ENCODE measurements at places on chromosomes 12 and 14.

DNA sequence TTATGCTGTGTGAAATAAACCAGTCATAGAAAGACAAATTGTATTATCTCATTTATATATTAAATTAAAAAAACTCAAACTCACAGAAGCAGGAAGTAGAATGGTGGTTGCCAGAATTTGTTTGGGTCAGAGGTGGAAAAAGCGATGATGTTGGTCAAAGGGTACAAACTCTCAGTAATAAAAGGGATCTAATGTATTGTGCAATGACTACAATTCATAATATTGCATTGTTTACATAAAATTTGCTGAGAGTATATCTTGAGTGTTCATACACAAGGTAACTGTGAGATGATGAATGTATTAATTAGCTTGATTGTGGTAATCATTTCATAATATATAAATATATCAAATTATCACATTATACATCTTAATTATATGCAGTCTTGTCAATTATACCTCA, 56.7 kb downstream of the FOXG1 start:
- no peak for DNase-seq

- DNase-seq: no peak
Observed at GRCh38 chr12:104218935-104219334, 3.4 kb downstream of the TXNRD1 start.

- no peak for DNase-seq
Observed at GRCh38 chr12:43544703-43545102, 7.3 kb downstream of the ADAMTS20 start.

GRCh38 chr12:14741153-14741552, 44.8 kb upstream of the GUCY2C start:
- DNase-seq: no peak

DNA sequence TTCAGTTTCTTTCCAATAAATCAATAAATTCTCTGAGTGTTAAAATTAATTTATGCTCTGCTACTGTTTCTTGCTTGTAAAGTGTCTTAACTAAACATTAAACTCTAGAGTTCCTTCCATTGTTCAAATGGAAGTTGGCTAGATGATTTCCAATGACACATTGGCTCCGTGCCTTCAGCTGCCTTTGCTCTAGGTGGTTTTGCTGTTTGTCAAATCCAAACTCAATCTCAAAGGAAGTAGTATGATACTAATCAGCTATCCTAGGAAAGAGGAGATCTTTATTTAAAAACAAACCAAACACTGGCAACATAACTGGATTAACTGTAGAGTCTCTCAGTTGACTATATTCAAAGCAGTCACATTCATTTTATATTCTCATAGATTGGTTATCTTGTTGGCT, 356.4 kb downstream of the FOXG1 start:
- DNase-seq: no peak

GRCh38 chr14:55370883-55371455, 40.7 kb downstream of the ATG14 start:
- DNase-seq: no peak

GRCh38 chr14:22781301-22781991, 15.0 kb downstream of the OXA1L start:
- DNase-seq: no peak

DNA sequence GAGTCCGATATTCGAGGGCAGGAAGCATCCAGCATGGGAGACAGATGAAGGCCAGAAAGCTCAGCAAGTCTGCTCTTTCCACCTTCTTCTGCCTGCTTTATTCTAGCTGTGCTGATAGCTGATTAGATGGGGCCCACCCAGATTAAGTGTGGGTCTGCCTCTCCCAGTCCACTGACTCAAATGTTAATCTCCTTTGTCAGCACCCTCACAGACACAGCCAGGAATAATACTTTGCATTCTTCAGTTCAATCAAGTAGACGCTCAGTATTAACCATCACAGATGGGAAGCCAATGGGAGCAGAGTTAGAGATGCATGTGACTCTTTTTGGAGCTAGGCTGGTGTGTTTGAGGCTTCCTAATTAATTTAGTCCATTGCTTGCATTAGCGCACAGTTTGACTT, 17.0 kb downstream of the C12orf75 start:
- DNase-seq: no peak

DNA sequence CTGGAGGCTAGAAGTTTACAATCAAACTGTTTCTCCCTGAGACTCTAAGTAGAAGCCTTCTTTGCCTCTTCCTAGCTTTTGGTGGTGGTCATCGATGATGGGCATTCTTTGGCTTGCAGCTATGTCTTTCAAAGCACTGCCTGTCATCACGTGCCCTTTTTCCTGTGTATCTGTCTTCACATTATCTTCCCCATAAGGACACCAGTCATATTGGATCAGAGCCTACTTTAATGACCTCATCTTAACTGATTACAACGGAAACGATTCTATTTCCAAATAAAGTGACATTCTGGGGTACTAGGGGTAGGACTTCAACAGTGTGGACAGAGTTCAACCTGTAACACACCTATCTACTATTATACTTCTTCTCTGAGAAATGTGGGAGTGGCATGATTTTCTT, 31.1 kb upstream of the IFNG-AS1 start:
- DNase-seq: no peak

DNA sequence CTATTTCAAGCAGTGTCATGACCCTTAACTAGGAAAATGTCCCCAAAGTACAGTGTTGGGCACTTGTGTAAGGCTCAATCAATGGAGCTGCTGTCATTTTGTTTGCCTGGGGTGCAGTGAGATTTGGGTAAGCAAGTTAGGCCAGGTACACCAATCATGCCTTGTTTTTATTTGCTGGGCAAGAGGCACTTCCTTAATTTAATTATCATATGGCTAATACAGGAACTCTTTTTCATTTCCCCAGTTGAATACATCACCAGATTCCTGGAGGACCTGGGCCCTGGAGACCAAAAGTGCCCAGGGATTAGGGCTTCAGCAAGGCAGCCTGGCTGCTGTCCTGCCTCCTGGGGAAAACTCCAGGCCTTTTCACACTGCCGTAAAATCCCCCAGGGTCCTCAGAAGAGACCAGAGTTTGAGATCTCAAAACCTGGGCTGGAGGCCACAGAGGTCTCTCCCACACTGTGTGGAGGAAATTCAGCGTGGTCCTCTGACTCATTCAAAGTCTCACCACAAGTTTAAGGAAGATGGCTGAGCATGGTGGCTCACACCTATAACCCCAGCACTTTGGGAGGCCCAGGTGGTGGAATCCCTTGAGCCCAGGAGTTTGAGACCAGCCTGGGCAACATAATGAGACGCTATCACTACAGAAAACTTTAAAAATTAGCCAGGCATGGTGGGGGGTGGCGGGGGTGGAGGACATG, 28.4 kb upstream of the FOXN3 start:
- no peak for DNase-seq

- DNase-seq: no peak
Observed at GRCh38 chr12:90090929-90091651, 382.5 kb upstream of the ATP2B1 start.

DNA sequence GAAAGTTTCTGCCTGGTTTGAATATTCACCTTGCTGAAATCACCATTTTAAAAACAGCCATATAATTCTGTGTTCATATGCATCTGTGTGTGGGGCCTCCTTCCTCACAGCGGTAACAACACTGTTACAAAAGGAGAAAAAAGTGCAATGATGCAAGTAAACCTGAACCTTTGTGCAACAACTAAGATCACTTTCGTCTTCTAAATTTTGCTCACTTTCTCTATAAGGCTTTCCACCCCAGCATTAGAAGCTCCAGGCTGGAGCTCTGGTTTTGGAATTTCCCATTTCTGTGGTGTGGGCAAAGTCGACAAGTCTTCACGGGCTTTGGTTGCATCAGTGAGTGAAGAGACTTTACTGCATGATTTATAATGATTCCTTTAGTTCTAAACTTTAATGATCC, 18.4 kb downstream of the FGD6 start:
- DNase-seq: no peak

DNA sequence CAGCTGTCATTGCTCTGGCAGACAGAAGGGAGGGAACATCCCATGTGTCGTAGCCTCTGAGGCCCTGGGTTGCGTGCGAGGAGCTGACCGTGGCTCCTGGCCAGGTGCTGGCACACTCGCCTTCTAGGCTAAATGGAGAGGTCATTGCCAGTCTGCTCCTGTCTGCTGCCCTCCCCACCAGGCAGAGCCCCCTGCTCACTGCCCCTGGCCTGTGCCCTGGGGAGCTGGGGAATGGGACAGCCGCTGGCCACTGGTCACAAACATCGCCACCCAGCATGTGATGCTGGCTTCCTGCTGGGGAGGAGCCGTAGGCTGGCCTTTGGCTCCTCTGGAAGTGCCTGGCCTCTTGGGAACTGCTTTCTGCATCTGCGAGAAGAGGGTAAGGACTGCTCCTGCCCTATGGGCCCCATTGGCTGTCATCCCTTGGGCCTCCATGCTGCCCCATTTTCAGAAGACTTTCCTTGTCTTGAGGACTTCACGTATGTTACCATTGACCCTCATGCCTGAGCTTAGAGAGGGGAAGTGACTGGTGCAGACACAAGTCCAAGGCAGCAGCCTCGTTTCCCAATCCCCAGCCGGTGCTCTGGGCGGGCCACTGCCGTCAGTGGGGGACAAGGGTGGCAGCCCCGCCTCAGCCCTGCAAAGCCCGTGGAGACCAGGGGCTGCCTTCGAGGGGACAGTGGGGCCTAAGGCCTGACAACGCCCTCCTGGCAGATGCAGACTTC, 2.0 kb upstream of the TNFAIP2 start:
- no peak for DNase-seq

GRCh38 chr12:56315622-56316473, at the start of gene CNPY2:
CNPY2 (minus strand) TSS chr12:56315988; CDS start chr12:56315217, 771 bp downstream.
- peak; percentile 96 for DNase-seq

DNA sequence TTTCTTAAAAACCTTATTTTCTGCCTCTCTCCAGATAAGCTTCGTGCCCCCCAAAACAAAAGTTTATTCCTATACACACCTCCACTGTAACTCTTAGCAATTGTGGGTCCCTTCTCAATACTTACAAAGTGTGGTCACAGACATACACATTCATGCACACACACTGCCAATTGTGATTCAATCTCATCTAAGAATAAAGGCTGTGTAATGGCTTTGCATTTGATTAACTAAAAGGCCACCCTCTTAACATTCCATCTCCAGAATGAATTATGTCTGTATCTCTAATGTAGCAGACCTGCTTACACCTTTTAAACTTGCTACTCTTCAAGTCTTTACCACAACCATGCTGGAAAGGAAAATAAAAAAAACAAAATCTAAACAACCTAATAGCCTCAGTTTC, 49.5 kb downstream of the MYF5 start:
- DNase-seq: no peak

DNA sequence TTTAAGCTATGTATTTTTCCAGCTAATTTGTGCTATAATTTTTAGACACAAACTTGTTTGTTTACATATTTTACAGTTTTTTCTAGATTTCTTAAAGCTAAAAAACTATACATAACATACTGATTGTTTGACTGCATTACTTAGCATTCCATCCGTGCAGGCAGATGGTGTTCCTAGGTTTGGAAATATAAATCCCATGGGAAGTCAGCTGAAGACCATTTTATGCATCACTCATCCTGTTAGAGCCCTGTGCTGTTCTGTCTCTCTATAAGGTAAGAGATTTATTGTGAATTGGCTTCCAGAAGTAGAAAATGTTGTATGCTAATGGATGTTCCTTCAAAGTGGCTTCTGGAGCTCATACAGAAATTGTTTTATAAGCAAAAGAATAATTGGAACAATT, 31.1 kb downstream of the RMST start:
- DNase-seq: no peak

GRCh38 chr12:115213538-115214016, 529.6 kb upstream of the TBX3 start:
- DNase-seq: no peak

GRCh38 chr14:60656686-60657455, 7.6 kb upstream of the SIX1 start:
- DNase-seq: no peak

DNA sequence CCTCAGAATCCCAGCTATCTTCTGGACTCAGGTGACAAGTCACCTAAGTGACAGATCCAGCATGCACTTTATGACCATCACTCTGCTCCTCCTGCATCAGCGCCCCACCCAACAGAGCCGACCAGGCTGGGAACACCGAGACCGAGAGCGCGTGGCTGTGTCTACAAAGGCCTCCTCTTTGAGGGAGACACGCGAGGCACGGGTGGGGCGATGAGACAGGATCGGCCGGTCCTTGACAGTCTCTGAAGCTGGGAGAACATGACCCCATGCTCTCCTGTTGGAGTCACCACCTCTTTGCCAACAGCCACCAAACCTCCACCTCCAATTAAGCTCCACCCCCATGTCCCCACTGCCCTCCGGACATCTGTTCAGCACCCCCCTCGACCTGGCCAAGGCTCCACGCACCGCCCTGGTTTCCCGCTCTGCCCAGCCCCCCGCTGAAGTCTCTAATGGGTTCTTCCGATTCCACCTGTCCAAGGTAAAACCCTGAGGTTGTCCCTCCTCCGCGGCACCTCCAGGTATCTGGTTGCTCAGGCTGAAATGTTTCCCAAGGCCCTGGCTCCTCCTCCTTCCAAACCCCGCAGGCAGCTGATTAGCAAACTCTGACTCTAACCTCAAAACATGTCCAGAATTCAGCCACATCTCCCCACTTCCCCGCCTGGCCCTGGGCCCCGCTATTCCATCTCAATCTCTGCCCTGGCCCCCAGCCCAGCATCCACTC, 31.5 kb downstream of the HSP90AA1 start:
- DNase-seq: no peak

- peak; percentile 79 for DNase-seq
Observed at GRCh38 chr14:22472935-22473854, 115.8 kb downstream of the DAD1 start.

DNA sequence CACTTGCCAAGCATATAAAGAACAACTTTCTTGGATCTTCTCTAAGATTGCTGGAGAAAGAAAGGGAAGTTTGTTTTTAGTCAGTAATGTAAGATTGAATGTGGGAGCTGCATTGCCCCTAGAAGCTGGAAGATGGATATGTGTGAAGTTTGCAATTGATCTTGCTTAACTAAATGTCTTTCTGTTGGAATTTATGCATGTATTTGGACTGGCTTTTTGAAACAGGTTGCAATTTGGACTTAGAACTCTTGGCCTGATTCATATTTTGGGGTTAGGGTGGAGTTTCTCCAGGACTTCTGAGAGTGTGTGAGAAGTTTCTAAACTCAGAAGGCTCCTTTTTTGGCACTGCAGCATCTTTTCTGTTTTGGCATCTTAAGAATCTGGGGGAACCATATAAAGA, 26.4 kb downstream of the IFT43 start:
- DNase-seq: no peak

- DNase-seq: no peak
Observed at GRCh38 chr14:92225731-92226130, 97.2 kb upstream of the SLC24A4 start.

GRCh38 chr12:80107221-80107620, 7.9 kb downstream of the OTOGL start:
- no peak for DNase-seq

DNA sequence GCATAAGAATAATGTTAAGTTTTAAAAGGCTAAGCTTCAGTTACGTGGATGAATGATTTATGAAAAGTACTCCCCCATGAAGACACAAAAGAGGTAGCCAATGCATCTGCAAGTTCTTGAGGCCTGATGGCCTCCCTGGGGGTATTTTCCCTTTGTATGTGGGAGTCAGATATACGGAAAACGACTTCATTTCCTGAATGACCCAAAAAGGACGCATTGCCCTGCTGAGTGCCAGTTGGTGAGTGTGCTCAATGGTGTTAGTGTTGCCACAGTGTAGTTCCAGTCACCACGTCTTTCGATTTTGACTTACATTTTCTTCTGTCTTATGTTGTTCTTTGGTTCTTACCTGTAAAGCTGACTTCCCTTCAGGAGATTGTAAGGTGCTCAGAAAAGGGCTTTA, 8.0 kb downstream of the ETV6 start:
- DNase-seq: no peak

All from midbrain (tissue), 1 donor.